ENCODE measurements at places on chromosomes 2 and 18.

DNA sequence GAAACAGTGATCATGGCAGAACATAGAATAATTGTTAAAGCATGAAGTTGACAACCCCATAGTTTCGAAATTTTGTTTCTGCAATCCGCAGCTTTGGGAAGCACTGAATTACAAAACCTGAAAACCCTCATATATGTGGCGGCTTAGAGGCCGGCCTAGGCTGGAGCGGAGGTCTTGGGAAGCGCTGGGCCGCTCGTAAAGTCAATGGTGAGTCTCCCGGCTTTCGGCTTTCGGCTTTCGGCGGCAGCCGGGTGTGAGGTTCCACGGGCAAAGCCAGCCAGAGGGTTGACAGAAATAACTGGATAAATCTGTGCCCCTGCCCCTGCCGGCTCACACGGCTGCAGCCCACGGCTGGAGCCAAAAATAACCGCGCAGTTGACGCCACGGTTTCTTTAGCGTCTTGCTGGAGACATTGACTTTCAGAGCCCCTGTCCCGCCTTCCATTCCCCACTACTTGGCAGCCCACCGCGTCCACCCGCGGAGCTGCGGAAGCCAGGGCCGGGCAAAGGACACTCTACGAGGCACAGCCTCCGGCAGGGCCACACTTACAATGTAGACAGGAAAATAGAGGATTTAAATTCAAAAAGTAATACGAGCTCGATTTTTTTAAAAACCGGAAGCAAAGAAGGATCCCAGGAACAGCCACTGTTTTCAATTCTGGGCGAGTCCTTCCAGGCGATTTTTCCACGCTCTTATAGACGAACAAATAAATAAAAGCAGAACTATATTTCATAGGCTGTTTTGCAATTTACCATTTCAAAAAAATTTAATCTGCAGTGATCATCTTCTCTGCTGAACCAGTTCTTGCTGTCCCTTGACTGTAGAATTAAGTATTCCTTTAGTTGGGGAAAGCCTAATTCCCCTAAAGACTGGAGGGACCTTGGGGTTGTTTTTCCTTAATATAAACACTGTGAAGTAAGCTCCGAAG is 28.3 kb upstream of the ATP6V1B1 start:
- DNase-seq: peak; percentile 86

GRCh38 chr2:71595569-71595968 is 142.2 kb downstream of the DYSF start:
- DNase-seq: no peak

DNA sequence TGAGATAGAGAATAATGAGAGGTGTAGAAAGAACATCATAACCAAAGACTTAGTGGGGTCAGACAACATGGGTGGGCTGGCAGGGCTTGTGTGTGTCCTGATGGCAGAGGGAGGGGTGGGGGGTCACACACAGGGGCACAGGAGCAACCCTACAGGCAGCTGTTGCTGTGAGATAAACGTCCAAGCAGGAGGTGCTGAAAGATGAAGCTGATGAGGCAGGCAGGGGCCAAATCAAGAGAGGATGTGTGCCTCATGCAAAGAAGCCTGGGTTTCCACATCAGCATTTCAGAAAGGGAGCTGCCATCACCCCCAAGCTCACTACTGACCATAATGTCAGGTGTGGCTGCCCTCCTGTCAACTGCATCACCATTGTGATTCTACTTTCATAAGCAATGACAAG is 16.0 kb upstream of the SKA1 start:
- DNase-seq: no peak

DNA sequence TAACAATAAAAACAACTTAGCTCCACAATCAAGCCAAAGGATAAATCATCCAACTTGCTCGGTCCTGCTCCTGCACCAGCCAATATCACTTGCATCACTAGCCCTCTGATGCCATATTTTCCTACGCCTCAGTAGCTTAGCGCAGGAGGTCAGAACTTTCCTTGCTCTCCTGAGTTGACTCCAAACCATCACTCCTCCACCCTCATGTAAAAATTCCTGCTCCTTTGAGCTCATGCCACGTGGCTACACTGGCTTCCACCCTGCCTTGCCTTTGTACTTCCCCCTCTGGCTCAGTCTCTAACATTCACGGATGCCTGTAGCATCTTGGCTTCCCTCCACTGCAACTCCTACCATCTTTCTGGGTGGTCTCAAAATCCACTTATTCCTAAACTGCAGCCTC is 25.2 kb downstream of the AAK1 start:
- no peak for DNase-seq

DNA sequence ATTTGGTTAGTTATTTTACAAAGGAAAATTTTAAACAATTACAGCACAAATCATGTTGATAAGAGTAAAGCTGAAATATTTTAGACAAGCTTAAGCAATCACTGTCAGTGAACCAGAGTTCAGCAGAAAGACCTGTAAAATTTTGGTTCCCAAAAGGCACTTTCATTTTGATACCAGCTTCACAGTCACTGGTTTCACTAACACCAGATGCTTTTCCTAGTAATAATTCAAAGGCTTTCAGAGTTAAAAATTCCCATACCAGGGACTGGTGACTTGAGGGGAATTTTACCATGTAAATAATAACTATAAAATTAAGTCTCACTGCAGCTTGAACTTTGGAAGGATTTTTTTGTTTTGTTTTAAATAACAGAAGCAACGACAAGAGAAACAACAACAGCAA is 102.3 kb upstream of the CD302 start:
- peak; percentile 57 for DNase-seq

- DNase-seq: no peak
Observed at GRCh38 chr2:16726147-16726546, 60.5 kb upstream of the CYRIA start.

- peak; percentile 55 for DNase-seq
Observed at GRCh38 chr2:123073371-123073770, 951.7 kb upstream of the CNTNAP5 start.

- DNase-seq: peak; percentile 70
Observed at GRCh38 chr2:181697571-181697970, 17.3 kb upstream of the NEUROD1 start.

- no peak for DNase-seq
Observed at GRCh38 chr2:48474574-48475298, 55.2 kb upstream of the STON1 start.

- DNase-seq: no peak
Observed at GRCh38 chr2:103898561-103898960, 955.4 kb upstream of the POU3F3 start.

DNA sequence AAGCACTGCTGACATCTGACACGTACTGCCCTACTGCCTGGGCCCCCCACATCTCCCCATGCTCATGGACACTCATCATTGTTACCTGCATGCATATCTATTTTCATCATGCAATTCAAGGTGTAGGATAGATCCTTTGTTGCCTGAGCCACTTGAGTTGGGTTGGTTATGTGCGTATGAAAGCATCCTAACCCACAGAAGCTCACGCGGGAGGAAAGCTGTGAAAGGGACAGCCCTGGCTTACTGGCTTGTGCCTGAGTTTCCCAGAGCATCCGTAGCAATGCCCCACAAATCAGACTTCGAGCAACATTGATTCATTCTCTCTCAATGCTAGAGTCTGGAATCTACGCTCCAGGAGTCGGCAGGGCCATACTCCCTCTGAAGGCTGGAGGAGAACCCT is 285.5 kb downstream of the PHLPP1 start:
- DNase-seq: no peak

DNA sequence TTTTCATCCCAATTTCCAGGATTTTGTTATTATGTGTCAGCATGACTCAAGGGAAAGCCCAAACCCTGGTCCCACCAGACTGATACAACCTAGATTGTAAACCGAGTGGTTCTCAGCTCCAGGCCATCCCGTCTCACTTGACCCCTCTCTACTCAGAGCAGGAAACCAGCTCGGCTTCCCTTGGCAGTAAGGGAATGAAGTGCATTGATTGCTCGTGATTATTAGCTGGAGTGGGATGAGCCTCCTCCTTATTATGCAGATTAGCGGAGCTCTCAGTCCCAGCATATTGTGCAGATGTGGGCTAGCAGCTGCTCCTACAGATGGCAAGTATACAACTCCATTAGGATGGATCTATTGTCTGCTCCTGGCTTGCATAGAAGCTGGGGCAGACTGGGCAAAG is 167.6 kb downstream of the LNPK start:
- no peak for DNase-seq

All from suppressor macrophage treated with lipopolysaccharide for 4 hours (primary cell).